ENCODE measurements at places on chromosomes 16 and 17. TPM values are rescaled to one million over a fixed set of nuclear protein-coding genes. Genes with fewer than 3 reads are reported as not detected.

STH gene
- not detected for polyA plus RNA-seq

ST6GALNAC2 gene
- 2.0 TPM for polyA plus RNA-seq

PRAC1 gene
- polyA plus RNA-seq, result not detected

CCL7 gene
- polyA plus RNA-seq, result 0.16 TPM

TBC1D28 gene
- not detected for polyA plus RNA-seq

CLEC18A gene
- 1.1 TPM for polyA plus RNA-seq
